ENCODE measurements at places on chromosomes 1 and 21. TPM values are rescaled to one million over a fixed set of nuclear protein-coding genes. Genes with fewer than 3 reads are reported as not detected.

OR2L8 gene
- not detected for total RNA-seq

TDRD10 gene
- total RNA-seq, result not detected

HPDL gene
- total RNA-seq, result not detected

KRTAP19-3 gene
- not detected for total RNA-seq

LCE3E gene
- total RNA-seq, result not detected

ETV3L gene
- not detected for total RNA-seq

FABP3 gene
- 601 TPM for total RNA-seq

C1orf87 gene
- 0.36 TPM for total RNA-seq

DNA sequence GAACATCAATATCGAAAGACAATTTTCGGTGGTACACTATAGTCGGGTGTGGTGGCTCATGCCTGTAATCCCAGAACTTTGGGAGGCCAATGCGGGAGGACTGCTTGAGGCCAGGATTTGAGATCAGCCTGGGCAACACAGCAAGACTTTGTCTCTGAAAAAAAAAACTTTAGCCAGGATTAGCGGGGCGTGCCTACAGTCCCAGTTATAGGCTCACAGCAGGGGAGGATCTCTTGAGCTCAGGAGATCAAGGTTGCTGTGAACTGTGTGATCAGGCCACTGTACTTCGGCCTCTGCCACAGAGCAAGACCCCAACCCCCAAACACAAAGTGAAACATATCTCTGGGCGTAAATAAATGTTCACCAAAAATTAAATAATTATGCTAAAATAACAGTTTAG, 1.6 kb downstream of the TADA1 start:
- no peak for DNase-seq

- DNase-seq, result no peak
Measured at GRCh38 chr1:207019161-207019560, 13.4 kb downstream of the C1orf116 start.

GRCh38 chr1:239260842-239261241, 125.5 kb upstream of the CHRM3 start:
- DNase-seq, result no peak

DNA sequence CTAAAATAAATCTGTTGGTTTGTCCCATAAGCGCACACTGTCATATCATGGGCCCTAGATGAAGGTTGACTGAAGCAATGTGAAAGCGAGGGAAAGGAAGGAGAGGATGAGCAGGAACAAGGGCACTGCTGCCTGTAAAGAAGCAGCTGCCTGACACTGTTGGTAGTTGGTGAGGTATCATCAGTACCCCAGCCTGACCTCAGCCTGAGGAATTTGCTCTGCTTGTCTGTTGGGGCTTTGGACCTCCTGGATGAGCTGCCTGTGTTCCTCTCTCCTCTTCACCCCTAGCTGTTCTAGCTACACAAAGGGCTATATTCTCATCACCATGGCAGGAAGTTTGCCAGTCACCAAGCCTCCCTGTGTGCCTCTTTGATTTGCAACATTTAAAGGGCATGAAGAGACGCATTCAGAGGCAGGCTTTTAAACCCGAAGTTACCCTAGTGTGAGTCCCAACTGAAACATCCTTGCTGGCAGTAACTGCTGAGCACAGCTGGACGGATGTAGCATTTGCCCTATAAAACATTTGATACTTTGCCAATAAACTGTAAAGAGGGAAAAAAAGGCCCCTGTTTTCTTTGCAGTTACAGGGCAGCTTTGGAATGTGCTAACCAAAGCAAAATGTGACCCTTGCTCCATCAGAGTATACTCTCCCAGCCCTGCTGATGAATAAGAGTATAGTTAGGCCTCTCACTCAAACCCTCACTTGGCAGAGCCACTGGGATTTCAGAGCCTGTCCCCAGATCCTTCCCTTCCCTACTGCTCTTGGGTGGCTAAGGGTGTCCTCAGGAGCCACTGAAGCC, 22.2 kb upstream of the SPATA6 start:
- peak; percentile 79 for DNase-seq

DNA sequence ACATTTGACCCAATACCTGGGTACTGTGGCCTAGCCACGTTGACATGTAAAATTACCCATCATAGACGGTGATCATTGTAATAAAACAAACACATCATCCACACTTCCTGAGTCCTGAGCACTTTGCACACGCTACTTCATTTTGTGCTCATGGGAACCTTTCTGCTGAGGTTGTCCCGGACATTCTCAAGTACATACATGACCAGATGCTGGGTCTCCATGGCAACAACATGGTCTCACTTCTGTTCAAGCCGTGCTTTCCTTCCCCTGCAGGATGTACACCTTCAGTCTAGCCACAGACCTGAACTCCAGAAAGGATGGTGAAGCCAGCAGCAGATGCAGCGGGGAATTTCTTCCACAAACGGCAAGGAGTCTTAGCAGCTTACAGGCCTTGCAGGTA, 22.7 kb downstream of the UBASH3A start:
- no peak for DNase-seq

DNA sequence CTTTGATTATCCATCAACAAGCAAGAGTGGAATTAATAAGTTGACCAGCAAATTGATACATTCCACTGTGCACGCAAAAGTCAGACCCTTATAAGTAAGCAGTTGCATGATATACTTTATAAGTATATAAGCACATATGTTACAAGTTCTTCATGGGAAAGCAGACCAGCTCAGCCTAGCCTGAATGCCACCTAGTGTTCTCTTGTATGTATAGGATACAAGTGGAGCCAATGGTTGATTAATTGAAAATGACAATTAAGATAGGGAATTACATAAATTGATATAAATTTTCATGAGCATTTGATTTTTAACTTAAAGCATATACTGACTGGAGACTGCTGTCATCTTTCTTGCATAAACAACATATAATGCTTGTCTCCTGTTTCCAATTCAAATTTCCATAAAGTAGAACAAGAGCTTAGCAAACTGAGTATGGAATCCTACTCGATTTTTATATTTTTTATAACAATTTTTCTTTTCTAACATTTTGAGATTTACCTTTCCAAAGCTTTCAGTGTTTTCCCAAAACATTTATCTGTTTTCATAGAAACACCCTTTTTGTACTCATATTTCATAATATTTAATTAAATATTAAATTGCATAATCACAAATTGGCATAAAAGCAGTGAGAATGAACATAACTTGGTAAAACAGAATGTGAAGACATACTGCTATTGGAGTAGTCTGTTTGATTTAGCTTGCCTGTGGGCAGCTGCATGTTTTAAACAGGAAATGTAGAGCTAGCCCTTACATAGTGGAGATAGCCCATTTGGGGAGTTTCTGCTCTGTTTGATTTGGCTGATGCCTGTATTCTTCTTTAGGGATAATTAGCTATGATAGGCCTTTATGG, 62.8 kb downstream of the MAGI3 start:
- no peak for DNase-seq

DNA sequence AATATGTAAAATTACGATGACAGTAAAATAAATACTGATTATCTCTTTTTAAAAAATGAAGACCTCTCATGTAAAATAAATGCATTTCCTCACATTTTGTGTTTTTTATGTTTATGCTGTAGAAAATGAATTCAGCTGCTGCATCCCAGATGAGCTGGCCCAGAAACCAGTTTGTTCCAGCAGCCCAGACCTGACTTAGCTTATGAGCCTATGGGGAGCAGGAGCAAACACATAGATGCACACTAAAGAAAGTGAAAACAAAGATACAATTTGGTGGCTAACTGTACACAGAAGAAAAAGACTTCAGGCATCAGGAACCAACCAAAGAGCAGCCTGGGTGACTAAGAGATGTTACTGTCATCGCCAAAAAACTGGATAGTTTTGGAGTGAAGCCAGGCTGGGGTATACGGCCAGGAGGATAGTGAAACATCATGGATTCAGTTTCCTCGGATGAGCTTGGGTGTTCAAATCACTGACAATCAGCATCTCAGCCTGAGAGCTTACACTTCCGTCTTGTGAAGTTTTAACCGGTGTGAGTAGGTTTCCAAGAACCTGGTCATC, 113.9 kb upstream of the BACE2 start:
- DNase-seq, result no peak

GRCh38 chr1:218755128-218755527, 410.0 kb downstream of the TGFB2 start:
- no peak for DNase-seq

GRCh38 chr1:208584167-208584755, 340.1 kb upstream of the PLXNA2 start:
- DNase-seq, result no peak

DNA sequence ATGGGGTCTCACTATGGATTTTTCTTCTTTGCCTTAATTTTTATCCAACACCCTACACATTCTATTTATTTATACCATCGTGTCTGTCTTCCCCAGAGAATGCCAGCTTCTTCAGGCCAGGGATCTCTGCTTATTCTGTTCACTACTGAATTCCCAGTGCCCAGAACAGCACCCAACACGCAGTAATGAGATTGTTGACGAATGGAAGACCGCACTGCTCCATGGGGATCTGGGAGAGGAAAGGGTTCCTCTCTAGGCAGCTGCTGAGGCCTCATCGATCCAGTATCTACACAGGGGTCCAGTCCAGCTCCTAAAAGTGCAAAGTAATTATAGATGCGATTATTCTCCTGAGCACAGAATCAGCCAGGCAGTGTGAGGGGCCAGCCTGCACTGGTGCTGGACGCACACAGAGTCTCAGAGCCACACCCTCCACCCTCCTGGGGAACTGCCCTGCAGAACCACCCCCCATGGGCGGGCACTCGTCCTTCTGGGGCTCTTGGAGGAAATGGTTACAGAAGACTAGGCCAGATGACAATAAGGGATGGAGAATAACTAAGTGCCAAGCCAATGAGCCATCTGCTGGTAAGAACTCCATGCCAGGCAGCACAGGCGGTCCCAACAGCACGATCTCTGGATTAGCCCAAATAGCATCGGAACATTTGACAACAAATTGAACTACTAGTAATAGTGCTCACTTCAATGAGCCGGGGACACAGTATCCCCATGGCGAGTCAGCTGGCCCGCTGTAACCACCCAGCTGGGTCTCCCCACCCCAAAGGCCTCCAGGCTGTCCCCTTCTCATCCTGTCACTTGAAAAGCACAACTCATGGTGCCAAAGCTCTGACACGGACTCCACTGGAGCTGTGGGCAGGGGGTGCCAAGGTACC, 1.7 kb upstream of the PDE9A start:
- no peak for DNase-seq

DNA sequence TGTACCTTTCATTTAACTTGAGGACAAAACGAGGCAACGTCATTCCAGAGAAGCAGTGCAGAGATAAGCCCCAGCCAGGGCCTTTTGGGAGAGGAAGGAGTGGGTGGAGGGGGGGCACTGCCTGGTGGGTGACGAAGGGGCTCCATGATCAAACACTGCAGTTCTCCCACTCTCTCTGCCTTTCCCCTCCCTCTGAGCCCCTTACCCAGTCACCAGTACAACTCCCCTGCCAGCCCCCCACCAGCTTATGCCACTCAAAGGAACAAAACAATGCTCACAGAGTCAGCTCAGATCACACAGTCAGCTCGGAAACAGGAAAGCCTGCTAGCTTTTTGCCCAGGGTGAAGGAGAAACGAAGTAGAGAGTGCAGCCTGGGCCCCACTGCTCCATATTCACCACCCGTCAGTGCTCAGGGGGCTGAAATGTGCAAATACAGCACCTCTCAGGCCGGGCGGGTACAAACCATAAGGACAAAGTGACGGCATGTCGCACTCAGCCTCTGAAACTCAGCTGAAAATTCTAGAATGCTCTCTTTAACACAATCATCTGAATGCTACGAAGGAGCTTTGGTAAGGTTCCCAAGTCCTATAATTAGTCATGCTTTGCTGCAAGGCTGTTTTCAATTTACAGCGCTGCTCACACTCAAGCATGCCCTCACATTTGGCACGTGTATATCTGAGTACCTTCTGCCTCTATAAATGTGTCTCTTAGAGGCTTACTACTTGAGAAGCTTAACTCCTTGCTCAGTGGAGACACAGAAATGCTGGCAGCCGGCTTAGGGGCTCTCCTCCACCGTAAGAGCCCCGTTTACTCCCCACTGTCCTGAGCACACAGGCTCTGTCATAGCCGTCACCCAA, 65.8 kb upstream of the RAB4A start:
- DNase-seq, result no peak

GRCh38 chr1:240946926-240947325, 335.0 kb upstream of the GREM2 start:
- peak; percentile 69 for DNase-seq

DNA sequence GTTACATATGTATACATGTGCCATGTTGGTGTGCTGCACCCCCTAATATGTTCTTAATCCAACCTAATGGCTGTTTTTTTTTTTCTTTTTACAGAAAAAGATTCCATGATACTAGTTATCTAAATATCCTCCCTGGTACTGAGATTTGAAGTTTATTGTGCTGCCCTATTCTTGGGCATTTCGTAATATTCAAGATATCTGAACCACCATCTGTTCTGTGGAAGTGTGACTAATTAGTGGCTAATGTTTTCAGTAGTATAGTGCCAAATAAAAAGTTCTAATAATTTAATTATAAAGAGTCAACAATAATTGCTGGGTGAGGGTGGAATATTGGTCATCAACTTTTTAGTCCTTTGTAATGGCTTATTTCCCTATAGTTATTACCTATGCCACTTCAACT, 217.5 kb downstream of the GABPA start:
- peak; percentile 23 for DNase-seq

DNA sequence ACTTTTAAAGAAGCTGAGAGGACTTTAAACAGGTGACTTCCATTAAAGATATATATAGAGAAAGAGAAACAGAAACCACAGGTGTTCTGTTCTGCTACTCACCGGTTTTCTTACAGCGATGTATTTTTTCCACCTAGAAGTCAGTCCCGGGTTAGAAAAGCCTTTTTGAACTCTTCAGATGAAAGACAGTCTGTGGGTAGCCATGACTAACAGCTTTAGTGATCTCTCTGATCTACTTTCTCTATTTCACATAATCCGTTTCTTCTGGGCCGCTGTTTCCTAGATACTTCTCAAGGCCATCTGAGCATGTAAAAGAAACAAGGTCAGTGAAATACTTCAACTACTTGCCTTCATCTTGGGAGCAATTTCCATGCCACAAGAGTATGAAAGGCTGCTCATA, 25.1 kb downstream of the WDR64 start:
- DNase-seq, result no peak

DNA sequence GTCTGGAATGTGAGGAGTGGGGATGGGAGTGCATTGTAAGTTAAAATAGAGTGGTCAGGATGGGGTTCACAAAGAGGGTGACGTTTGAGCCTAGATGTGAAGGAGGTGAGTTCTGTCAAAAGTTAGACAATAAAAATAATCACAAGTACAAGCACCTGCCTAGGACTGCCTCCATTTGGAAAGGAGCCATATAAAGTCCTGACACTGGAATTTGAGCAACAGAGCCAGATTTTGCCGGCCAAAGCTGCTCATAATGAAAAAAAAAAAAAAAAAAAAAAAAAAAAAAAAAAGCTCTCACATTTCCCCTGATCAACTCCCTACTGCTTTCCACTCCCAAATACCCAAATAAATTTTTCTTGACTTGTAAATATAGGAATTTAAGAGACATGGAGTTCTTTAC, 4.1 kb downstream of the PALMD start:
- peak; percentile 37 for DNase-seq

DNA sequence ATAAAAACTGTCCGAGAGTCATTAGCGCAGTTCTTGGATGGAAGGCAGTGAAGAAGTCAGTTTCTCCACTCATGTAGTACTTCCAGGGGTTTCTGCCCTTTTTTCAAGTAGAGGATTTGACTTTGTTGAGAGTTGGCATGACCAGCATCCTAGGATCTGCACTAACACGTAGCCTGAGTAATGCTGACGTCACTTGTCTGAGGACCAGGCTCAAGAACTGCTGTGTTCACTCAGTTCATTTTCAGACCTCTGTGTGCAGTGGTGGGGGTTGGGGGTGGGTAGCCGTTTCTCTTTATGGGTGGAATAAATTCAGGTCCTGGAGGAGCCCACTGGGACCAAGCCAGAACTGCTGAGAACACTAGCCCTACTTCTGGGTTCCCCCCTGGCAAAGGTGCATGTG, 53.3 kb downstream of the MRPS6 start:
- DNase-seq, result no peak

Measured in myocyte (in vitro differentiated cells).